ENCODE measurements at places on chromosomes 13 and 19.

DNA sequence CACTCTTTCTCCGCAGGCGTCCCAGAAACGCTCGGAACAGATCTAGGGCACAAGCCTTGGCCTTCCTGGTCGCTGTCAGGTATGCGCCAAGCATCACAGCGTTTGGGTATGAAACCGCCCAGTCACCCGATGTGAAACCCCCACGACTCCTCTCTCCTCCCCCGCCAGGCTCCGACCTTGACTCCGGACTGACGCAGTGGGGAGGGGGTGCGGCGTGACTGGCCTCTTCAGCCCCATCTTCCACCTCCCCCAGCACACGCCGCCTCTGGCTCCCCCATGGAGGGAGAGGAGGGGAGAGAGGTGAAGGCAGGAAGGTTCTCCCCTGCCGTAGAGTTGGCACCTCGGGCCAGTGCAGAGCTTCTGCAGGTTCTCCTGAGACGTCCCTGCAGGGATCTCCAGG lies 22.0 kb upstream of the ARHGEF7 start:
- no peak for DNase-seq

GRCh38 chr19:17560205-17560595 lies 4.8 kb downstream of the COLGALT1 start:
- no peak for DNase-seq

DNA sequence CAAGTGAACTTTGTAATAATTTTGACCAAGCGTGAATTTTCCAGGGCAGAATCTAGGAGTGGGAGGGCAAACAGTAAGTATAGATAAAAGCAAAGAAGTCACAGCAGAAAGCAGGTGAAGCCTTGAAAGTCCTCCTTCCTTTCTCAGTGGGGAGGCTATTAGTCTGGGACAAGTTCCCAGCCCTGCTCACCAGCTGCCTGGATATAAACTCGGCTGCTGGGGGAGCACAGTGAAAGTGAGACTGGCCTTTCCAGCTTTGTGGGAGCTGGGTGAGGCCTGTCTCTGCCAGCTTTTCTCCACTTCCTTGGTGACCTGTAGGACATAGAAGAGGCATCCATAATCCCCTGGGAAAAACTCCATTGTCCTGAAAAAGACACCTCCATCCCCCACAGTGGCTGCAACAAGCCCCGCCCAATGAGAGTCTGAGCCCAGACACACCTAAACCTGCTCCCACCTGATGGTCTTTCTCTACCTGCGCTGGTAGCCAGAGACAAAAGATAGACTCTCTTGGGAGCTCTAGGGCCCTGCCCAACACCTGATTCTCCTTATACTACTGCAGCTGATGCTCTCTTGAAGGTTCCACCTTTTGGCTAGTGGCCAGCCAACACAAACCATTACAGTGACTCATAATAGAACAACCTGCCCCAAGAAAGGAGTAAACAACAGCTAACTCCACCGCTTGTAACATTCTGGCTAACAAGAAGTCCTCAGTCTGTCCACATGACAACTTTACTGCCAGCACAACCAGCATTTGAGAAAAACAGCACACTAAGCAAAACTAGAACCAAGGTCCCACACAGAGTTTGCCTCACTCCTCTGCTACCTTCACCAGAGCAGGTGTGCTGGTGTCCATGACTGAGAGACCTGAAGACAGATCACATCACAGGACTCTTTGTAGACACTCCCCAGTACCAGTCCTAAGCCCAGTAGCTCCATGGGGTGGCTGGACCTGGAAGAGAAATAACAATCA lies 252.2 kb upstream of the SLITRK6 start:
- DNase-seq: no peak

DNA sequence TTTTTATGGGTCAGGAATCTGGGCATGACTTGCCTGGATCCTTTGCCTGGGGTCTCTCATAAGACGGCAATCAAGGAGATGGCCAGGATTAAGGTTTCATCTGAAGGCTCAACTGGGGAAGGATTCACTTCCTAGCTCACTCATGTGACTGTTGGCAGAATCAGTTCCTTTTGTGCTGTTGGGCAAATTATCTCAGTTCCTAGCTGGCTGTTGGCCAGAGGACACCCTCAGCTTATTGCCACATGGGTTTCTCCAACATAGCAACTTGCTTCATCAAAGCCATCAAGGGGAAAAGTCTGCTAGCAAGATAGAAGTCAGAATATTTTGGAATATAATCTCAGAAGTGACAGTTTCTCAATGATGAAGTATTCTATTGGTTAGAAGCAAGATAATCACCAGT lies 12.2 kb upstream of the EVI5L start:
- no peak for DNase-seq

GRCh38 chr19:5809053-5809452 lies 4.2 kb downstream of the NRTN start:
- no peak for DNase-seq

DNA sequence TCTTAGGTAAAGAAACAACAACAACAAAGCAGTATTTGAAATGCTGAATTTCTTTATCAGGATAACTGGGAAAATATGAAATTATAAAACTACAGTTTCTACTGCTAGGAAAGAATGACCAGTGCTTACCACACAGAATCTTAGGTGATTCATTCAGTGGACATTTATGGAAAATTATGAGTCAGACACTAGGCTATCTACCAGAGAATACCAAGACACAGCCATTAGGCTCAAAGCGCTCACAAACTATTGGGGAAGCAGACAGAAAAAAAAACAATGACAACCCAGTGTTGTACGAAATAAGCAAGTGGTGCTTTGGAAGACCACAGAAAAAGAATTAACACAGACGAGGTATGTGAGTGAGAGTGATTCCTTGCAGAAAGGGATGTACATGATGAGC lies 1019.5 kb downstream of the PCDH9 start:
- DNase-seq: no peak

GRCh38 chr13:73421310-73421912 lies 362.6 kb downstream of the KLF5 start:
- DNase-seq: no peak

GRCh38 chr13:73945871-73946270 lies 188.3 kb downstream of the KLF12 start:
- no peak for DNase-seq

DNA sequence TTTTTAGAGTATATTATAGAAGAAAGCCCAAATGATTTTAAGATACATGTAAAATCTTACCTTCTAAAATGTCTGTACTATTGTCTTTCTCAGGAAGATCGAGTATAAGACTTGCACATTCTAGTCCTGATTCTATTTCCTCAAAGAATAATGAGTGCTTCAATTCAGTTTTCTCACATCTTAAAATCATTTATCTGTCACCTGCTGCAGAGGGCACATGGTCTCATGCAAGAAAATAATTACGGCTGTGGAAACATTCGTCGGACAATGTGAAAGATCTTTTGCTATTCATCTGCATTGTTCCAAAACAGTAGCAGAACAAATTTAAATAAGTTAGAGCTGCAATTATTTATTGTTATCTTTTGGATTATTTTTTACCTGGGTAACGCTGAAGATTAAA lies 1403.5 kb downstream of the PCDH9 start:
- DNase-seq: no peak

- DNase-seq: no peak
Measured at GRCh38 chr19:13206587-13206986, 56.4 kb downstream of the IER2 start.

GRCh38 chr13:108083056-108083455 lies 132.3 kb downstream of the LIG4 start:
- no peak for DNase-seq

DNA sequence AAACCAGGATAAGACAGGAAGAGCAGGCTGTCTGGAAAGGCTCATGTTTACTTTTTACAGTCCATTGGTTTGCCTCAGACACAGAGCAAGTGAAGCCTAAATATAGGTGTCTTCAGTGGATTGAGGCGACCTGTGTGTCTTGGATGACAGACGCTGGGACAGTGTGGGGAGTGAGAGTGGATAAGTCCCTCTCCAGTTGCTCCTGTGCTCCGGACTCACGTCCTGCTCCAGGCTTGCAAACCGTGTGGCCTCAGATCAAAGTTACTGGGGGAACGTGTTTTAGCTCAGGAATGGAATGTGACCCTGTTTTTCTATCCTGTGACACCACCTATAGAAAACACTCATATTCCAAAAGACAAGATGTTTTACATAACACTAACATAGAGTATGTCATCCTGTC lies 465.7 kb downstream of the MYO16 start:
- no peak for DNase-seq

GRCh38 chr13:48496271-48497161 lies 36.4 kb downstream of the RCBTB2 start:
- peak; percentile 55 for DNase-seq

GRCh38 chr19:44894052-44894400 lies 3.0 kb downstream of the TOMM40 start:
- DNase-seq: no peak

DNA sequence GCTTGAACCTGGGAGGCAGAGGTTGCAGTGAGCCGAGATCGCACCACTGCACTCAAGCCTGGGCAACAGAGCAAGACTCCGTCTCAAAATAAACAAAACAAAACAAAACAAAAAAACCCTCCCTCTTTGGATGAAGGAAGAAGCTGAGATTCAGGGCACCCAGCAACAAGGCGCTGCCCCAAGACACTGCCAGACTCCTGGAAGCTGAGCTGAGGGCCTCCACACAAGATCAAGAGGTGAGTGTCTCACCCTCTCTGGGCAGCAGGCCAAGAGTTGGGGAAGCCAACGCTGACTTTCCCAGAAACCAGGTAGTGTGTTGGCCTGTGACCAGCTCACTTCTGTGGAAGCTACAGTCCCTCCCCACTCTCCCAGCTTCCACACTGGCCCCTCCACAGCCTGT lies 3.7 kb upstream of the TYROBP start:
- no peak for DNase-seq

DNA sequence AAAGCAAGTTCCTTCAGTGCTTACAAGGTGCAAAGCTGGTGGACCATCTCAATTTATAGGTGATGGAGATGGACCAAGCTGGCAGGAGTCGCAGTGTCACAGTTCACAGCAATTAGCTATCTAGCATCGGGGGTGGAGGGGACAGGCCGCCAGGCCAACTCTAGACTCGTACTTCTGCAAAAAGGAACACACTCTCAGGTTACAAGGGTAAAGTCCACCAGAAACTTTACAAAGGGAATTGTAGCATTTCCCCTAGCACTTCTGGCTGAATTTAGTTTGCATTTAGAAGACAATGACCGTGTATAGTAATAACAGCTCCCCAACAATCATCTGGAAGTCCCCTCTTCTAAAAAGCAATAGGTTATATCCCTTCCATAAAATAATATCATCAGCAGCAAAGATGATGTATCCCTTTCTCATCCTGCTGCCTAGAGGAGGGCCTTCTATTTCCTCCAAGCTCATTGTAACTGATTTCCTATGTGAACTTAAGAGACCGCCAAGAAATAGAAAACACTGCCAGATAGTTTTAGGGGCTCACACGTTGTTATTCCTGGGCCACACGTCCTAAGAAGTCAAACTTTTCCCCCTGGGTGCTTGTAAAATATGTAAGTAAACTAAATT lies 8.5 kb upstream of the DOCK9 start:
- no peak for DNase-seq

DNA sequence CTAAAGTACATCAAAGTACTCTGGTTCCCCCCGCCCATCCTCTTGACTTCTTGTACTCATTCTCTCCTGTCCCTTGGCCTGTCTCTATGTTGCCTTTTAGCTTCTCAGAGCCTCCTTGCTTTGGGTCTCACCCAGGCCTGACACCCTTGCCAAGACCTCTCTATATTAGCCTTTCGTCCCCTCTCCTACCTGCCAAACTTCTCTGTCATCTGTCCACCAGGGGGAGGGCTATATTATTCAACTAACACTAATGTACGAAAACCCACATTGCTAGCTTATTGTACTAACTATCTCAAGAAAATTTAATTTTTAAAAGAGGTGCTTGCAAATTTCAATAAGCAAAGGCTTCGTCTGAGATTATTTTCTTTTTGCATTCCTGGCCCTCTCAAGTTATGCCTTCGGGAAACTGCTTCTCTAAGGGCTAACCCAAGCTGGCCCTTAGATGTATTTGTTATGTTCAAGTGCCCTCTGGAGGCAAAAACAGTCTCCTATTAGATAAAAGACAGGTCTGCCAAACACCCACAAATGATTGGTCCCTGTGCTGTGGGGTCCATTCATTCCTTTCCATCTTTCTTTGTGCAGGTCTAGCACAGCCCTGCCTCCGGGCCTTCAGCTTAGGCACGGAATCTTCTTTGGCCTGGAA lies 6.3 kb upstream of the MRPS31 start:
- peak; percentile 74 for DNase-seq

- peak; percentile 1 for DNase-seq
Measured at GRCh38 chr19:52492994-52493470, 34.4 kb upstream of the ZNF808 start.

- DNase-seq: peak; percentile 20
Measured at GRCh38 chr19:4430760-4431159, 26.8 kb downstream of the UBXN6 start.

DNA sequence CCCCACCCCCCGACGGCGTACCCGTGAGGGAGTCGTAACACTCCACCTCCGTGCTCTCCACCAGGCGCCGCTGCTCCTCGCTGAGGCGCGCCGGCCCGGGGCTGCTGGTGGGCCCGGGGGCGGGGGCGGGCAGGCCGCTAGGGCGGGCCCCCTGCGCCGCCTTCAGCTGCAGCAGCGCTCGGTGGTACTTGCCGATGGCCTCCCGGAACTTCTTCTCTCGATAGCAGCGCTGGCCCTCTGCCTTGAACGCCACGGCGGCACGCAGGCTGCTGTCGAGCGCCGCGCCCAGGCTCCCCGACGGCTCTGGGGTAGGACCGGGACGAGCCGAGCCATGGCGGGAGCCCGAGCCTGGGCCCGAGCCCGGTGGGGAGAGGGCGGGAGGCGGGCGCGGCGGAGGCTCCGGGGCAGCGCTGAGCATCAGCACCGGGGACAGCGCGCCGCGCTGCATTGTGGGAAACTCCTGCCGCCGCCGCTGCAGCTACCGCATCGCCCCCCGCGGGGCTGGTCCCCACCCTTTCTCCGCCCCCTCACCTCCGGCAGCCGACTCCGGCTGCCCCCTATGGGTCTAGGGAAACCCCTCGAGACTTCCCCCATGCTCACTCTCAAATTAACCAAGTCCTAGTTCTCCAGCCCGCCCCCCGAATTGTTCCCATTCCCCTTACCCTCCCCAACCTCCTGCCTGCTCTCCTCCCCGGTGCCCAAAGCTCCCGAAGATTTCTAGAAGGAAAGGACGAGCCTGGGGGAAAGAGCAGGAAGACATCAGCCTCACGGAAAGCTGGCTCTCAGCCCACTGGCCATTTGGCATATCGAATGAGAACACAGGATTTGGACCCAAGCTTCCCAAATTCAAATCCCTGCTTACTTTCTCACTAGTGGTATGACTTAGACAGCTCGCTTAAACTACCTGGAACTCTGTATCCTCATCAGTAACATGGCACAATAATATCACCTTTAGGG lies at the start of gene TTC9B:
TTC9B (minus strand) TSS at position 451 of the 957 bp plus-strand sequence; CDS start at position 448, 3 bp downstream.
- peak; percentile 45 for DNase-seq

Measured in CD4-positive, alpha-beta T cell treated with Interleukin-10 for 1 hour (primary cell).